ENCODE measurements at places on chromosomes 6 and 20.

GRCh38 chr6:130203370-130203769, 19.4 kb downstream of the SAMD3 start:
- DNase-seq = no peak

- DNase-seq = no peak
These were observed 497.4 kb upstream of the EPHA7 start for GRCh38 chr6:93916716-93917115.

DNA sequence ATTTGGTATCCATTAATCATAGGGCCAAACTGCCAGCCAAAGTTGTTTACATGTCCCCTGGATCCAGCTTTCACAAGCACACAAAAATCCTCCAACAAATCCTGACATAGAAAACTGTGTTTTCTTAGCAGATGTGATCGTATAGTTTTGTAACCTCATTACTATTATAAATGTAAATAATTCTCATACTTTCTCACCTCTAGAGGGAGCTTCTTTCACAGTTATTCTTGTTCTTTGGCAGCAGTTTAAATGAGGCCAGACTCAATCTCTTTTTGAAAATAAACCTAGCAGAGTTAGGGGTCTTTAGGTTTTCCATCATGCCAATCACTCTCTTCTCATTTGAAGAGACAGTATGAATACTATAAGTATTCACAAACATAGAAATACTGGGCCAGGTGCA, 17.0 kb upstream of the ZNF318 start:
- DNase-seq = no peak

DNA sequence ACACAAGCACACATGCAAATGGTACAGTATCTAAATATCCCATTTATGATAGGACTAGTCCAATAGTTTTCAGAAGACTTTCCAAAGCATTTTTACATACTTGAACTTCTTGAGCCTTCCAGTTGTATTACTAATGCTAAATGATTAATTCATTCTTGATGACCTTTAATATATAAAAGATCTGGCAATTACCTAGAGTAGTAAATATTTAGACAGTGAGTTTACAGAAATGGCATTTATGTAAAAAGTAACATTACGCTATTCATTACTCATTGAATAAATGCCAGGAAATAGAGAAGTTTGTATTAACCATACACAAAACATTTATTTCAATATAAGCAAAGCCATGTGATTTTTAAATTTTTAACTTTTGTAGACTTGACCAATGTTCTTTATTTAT, 158.8 kb downstream of the DST start:
- peak; percentile 29 for DNase-seq

DNA sequence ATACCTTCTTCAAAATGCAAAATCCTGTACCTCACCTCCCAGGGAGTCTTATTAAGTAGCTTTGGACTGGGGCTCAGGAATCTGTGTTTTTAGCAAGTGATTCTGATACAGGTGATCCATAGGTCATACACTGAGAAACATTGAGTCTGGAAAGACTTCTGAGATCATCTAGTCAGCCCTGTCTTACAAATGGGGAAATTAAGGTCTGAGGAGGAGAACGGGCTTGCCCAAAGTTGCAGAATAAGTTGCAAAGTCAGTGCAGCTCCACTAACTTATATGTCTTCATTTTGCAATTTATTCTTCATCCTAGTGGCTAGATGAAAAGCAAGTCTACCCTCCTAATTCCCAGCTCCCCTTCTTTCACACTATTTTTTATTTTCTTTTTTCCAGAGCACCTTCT, 28.9 kb downstream of the KCNS1 start:
- no peak for DNase-seq

DNA sequence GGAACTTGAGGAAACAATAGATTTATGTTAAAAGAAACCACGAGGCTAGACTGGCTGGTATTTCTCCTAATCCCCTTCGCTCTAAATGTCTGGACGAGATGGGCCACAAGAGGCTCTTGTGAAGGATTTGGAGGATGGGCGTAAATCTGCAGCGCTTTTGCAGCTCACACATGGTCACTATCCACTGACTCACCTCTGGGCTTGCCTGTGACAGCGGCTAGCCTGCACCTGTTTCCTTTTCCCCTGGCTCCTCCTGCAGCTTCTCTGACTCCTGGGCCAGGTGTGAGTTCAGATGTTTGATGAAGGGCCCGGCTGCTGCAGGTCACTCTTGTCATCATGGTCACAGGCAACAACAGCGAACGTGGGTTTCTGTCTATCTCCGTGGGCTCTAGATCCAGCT, 629.4 kb downstream of the CBLN4 start:
- DNase-seq = no peak

DNA sequence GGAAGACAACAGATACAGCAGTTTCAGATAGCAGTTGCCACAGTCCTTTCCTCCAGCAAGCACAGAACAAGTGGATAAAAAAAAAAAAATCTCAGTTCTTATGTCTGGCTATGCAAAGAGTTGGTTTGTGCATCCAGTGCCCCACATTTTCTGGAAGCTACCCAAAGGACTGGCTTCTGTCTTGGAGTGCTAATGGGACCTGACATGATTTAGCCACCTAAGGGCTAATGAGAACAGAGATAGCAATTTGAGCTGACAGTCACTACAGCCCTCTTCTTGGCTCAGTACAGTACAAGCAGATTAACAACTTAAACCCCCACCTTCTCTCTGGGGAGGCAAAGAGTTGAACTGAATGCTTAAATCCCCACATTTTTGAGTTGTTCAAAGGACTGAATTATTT, 976.8 kb downstream of the TBC1D32 start:
- DNase-seq = no peak

DNA sequence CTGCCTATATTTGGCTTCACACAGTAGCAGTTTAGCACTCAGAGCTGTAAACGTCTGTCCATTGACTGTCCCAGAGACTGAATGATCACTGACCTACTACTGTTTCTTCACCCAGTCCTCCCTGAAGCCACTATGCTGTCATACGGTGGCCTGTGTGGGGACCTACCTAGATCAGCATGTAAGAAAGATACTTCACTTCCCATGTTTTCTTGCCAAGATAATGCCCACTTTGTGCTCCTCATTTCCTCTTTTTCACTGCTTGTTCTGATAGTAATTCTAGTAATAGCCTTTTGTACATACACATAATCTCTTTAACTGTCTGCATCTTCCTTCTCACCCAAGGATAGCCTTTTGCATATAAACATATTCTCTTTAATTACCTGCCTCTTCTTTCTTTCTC, 109.9 kb upstream of the TIAM2 start:
- DNase-seq = no peak

DNA sequence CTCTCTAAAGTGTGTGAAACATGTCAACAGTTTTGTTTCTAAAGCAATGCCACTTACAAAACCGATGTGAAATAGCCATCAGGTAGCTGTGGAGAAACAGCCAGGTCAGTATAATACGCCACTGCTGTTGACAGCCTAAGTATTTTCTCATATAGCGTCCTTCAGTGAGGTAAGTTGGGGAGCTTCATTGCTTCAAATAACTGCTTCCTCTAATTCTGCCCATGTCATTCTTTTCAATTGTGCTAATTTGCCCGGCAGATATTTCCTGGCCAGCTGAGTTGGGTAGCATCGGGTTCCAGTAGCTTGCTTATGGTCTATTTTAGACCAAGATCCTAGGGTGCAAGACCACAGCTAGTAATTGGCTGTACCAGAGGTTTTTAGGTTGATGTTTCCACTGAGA, 2.1 kb upstream of the ARMC2 start:
- DNase-seq = no peak

GRCh38 chr6:164889980-164890379, 419.4 kb downstream of the C6orf118 start:
- no peak for DNase-seq

DNA sequence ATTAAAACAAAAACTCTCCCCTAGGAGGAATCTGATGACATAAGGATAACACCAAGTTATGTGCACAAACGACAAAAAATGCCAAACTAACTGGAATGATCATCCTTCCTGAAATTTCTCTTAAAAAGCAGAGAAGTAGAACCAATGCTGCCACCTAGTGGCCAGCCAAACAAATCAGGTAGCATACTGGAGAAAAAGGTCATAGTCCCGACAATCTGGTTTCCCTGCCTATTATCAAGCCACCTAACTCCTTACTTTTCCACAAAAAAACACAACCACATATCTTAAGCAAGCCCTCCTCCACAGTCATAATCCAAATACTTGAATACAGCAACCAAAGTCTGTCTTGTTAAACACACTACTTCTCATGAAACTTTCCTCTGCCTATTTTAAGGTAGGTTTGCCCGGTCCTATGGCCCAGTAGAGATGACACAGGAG, 5.3 kb downstream of the OARD1 start:
- peak; percentile 72 for DNase-seq

DNA sequence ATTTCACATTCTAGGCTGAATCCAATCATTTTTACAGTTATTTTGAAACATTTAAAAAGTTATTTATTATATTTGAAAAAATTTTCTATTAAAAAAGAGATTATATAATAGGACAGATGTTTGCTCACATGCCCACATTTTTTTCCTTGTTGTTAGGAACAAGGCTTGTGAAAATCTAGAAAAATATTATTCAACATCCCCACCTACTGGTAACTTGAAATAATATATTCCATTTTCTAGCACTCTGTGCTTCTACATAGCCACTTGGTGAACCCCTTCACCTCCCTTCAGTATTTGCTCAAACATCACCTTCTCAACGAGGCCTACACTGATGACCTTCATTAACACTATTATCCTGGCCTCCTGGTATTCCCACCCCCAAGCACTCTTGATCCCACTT, 18.3 kb upstream of the GPRC6A start:
- DNase-seq = peak; percentile 41

DNA sequence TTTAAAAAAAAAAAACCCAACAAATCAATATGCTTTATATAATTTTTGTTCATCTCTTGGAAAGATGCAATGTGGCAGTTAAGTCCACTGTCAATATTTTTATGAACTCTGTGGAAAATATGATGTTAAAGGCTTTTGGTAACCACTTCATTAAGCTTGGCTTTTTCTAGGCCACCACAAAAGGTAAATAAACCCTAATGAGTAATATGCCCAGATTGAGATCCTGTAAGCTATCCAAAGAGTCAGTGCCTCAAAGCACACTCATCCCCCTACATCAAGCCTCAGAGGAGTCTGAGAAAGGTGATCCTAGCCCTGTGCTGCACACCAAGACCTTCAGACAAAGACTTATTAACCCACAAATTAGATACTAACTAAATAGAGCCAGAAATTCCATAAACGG, 121.1 kb downstream of the CDC5L start:
- DNase-seq = peak; percentile 89

GRCh38 chr20:33875055-33875454, 63.9 kb downstream of the CHMP4B start:
- no peak for DNase-seq

DNA sequence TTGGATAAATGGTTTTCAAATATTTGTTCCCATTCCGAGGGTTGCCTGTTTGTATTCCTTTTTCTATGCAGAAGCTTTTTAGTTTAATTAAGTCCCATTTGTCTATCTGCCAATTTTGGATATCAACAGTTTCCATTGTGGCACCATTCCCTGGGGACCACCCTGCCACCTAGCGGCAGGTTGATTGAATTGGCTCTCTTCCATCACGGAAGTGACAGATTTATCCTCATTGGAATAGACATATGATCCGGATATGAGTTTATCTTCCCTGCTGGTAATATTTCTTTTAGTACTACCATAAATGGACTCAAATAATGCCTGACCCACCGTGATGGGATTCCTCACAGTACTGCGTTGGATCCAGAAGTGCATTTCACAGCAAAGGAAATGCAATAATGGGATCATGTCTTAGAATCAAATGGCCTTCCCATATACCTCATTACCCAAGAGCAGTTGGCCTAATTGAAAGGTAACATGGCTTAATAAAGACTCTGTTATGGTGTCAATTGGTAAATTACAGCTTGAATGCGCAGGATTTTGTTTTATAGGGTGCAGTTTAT, 327.0 kb downstream of the BMP2 start:
- peak; percentile 24 for DNase-seq

GRCh38 chr20:21373436-21373835, 23.9 kb downstream of the NKX2-4 start:
- DNase-seq = peak; percentile 15

DNA sequence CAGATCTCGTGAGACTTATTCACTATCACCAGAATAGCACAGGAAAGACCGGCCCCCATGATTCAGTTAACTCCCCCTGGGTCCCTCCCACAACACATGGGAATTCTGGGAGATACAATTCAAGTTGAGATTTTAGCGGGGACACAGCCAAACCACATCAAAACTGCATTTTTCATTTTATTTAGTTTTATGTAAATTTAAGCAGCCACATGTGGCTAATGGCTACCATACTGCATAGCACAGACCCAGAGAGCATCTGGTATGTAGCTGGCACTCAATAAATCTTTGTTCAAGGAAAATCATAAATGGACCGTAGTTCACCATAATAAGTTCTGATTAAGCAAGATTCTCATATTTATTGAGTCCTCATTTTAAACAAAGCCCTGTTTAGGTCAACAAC, 15.3 kb downstream of the GFOD1 start:
- DNase-seq = no peak

DNA sequence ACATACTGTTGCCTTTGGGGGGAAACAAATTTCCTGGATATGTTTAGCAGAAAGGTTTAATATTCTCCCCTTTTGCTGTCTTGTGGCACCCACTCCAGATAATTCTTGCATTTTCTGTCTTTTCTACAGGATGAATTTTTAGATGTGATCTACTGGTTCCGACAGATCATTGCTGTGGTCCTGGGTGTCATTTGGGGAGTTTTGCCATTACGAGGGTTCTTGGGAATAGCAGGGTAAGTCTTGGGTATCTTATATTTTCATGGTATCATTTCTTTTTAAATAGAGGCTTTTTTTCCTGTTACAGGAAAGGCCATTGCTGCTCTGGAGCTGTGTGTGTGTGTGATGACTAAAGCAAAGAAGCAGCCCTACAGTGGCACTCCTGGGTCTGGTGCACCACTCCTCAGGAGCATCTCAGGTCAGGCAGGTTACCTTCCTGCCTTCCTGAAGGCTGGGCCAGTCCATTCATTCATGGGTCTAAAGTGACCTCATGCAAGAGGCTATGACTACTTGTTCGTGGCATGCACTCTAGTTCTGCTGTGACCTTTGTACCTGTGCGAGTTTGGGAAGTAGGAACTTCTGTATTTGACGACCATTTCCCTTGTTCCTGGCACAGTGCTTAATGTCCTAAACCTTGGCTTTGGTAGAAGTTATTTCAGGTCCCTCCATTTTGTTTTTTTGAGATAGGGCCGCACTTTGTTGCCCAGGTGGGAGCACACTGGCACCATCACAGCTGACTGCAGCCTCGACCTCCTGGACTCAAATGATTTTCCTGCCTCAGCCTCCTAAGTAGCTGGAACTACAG, 2.2 kb downstream of the RAB5IF start:
- no peak for DNase-seq

DNA sequence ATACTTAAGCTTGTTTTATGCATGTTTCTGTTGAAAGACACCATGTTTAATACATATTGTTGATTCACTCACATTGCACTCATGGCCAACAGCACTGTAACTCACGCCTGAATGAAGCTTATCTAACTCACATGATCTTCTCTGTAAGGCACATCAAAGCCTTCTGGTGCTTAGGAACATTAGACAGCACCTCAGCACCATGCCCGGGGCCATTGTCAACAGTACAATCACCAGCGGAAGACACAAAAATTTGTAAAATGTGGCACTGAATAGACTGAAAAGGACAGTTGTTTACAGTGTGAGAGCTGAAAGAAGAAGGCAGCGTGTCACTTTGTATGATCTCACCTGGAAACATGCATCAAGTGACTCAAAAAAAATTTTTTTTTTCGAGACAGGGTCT, 8.9 kb upstream of the TCF15 start:
- DNase-seq = no peak

- no peak for DNase-seq
These were observed 4.0 kb downstream of the FAM83D start for GRCh38 chr20:38930242-38930569.

All from amniotic epithelial cell (primary cell).